SW 1271 (cell line): ENCODE measurements at places on chromosomes 11 and 22.

DNA sequence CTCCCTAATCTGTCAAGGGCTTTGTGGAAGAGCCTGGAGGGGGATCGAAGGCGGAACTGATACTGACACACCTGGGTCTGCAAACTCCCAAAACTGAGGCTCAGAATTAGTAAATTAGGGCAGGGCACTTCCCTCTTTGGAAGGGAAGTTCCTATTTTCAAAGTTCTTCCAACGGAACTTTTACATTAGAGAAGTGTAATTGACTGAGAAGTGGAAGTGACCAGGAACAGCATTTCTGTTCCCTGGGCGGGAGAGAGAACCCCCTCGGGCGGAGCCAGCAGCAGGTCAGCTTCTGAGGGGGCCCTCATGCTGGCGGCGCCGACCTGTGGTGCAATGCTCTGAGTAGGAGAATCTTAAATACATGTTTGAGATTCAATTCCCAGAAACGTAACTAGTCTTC, 1.1 kb upstream of the CBL start:
- DNase-seq = no peak

DNA sequence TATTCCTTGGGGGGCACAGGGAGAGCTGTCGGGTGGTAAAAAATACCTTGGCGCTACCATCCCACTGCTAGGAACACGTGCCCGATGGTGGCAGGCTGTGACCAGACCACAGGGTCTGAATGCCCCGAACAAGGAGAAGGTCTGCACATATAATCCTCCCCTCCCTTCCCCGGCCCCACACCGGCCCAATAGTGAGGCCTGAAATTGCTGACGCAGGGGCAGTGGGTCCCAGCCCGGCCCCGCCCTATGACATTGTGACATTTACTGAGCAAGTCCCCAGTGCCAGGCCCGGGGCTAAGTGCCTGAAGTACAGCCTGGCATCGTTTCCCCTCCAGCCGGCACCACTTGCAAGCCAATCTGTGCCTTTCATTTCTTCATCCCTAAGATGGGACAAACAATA, 19.5 kb downstream of the MN1 start:
- DNase-seq = no peak

GRCh38 chr11:69001243-69002081, 11.6 kb downstream of the MRGPRF start:
- DNase-seq = no peak

- no peak for DNase-seq
These were observed at the start of gene CCDC83 for GRCh38 chr11:85855341-85855656. Gene CCDC83, plus strand, starts transcription at chr11:85855383. Its CDS starts 9,741 bp downstream, at chr11:85865124.

DNA sequence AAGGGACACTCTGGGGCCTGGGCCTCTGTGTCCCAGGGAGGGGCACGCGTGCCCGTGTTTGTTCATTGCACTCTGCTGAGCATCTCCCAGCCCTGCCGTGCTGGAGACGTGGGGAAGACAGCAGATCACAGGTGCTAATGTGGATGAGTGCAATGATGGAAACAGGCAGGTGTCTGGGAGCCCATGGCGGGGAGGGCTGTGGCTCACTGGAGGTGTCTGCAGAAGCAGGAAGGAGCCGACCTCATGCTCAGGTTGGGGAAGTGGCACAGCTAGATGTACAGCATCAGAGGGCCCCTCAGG, 7.9 kb downstream of the TMEM258 start:
- no peak for DNase-seq

DNA sequence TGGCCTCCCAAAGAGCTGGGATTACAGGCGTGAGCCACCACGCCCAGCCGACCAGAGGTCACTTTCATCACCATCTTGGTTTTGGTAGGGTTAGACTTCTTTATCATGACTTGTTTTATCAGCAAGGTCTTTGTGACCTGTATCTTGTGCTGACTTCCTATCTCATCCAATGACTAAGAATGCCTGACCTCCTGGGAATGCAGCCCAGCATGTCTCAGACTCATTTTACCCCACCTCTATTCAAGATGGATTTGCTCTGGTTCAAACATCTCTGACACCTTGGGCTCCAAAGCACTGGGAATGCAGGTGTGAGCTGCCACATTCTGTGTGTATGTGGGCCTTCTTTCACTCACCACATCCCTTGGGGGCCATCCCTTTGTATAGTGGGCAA, 5.1 kb upstream of the TALDO1 start:
- DNase-seq = no peak

GRCh38 chr11:126898802-126899201, 101.8 kb downstream of the KIRREL3 start:
- no peak for DNase-seq

DNA sequence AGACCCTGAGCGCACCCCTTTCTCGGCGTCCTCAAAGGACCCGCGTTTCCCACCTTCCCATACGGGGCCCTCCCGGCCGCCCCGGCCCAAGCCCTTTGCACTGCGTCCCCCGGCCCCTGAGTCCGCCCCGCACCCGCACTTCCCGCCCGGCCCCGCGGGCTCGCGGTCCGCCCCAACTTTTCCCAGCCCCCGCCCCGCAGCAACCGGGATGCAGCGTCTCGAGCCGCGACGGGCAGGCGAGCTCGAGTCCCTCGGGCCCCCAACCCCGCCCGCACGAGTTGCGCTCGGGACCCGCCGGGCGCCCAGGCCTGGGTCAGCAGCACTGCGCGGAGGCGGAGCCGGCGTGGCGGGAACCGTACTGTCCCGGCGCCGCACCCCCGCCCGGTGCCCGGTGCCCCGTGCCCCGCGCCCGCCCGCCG, 371 bp downstream of the SMCO4 start:
- no peak for DNase-seq

- no peak for DNase-seq
These were observed 40.9 kb upstream of the SUSD2 start for GRCh38 chr22:24140357-24140756.

GRCh38 chr11:126134461-126135155, 71.9 kb upstream of the CDON start:
- no peak for DNase-seq

DNA sequence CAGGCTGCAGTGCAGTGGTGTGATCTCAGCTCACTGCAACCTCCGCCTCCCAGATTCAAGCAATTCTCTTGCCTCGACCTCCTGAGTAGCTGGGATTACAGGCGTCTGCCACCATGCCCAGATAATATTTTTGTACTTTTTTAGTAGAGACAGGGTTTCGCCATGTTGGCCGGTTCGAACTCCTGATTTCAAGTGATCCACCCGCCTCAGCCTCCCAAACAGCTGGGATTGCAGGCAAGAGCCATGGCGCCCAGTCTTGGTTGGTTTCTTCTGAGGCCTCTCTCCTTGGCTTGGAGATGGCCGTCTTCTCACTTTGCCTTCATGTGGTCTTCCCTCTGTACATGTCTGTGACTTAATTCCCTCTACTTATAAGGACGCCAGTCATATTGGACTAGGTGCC, 254.6 kb downstream of the BUD13 start:
- DNase-seq = no peak

GRCh38 chr11:103961010-103961409, 75.4 kb upstream of the DDI1 start:
- no peak for DNase-seq

- DNase-seq = no peak
These were observed 174.5 kb upstream of the NTM start for GRCh38 chr11:131195661-131196517.

DNA sequence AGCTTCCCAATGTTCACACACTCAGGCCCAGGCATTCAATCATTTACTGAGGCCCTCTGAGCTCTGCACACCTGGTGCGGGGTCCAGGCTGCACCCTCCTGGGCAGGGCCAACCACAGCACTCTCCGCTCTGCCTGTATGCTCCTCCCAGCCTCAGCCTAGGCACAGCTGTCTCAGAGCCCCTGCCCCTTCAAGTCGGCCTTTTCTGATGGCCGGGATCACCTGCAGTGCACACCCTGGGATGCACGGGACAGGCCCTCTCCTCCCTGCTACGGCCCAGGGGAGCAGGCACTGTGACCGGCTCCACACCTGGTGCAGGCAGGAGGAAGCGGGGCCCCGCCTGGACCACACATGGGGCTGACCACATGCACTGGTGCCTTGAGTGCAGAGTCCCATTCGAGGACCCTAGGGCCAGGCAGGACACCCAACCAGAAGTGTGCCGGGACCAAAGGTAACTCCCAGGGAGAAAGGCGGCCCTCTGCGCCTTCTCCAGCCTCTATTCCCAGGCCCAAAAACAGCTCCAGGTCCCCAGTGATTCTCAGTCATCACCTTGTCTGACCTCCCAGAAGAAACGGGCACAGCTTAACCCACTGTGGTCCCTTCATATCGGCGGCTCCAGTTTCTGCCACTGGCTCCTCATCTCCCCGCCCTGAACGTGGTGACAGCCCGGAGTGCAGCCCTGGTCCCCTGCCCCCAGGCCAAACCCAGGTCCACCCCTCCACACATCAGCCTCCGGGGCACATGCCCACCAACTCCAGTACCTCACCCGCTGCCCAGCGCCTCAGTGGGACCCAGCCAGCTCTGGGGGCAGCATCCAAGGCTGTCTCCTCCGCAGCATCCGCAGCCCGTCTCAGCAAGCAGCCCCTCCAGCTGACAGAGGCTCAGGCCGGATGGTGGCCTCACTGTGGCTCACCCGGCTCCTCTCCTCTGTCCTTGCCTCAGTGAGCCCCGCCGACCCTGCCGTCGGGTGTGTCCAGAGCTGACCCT, 17.5 kb downstream of the SULT4A1 start:
- no peak for DNase-seq

GRCh38 chr11:16926883-16927626, 87.2 kb downstream of the PLEKHA7 start:
- DNase-seq = no peak

GRCh38 chr11:3109921-3110706, 52.9 kb upstream of the CARS1 start:
- DNase-seq = no peak

DNA sequence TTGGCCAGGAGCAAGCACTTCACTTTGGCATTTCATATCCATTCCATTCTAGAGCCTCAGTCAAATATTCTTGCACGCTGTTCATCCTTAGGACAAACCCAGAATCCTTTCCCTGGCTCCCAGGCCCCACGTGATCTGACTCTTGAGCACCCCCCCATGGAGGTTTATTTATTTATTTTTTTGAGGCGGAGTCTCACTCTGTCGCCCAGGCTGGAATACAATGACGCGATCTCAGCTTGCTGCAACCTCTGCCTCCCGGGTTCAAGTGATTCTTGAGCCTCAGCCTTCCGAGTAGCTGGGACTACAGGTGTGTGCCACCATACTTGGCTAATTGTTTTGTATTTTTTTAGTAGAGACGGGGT, 12.7 kb upstream of the TSGA10IP start:
- no peak for DNase-seq

DNA sequence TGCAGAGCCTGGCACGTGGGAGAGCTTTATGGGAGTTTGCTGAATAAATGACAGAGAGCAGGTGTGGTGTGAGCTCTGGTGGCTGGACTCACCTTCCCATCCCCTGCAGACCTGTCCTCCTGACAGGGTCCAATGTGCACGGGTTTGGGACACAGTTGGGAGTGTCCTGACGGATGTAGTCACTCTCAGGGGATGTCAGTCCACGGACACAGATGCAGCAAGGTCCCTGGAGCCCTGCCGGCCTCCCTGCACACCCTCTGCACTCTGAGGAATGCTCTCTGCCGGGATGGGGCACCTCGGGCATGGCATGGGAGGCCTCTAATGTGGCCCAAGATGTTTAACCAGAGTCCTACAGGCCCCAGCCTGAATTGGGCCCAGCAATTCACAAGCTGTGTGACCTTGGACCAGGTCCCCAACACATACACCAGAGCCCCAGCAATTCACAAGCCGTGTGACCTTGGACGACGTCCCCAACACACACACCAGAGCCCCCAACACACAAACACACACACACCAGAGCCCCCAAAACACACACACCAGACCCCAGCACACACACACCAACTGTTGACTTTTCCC, 30.0 kb upstream of the RFPL3 start:
- no peak for DNase-seq

DNA sequence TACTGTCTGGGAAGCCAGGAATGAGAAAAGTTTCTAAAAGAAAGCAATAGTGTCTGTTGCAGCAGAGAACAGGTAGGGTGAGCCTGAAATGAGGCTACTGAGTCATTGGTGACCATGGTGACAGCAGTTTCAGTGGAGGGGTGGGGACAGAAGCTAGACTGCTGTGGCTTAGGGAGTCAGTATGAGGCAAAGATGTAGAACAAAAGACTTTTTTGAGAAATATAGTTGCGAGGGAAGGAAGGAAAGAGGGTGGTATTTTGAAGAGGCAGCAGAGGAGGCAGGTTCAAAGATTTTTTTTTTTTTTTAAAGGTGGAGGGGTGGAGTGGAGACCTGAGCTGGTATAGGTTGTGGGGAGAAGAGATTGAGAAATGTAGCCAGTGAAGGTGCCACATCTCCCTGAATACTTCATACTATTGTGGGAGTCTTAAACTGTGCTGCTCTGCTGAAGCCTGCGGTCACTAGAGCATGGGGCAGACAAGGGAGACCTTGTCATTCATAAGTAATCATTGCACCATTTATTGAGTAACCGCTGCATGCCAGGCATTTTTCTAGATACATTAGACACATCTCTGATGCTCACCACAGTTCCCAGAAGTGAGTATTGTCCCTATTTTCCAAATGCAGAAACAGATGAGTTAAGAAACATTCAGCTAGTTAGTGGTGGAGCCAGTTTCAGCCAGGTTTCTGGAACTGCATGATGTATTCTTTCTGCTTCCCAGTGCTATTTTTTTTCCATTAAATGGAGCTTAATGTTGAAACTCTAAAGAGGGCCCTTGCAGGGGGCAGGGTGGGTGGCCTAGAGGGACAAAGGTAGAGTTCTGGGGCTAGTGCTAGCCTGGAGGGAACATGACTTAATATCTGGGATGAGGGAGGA, 49.9 kb downstream of the STIM1 start:
- peak; percentile 55 for DNase-seq

DNA sequence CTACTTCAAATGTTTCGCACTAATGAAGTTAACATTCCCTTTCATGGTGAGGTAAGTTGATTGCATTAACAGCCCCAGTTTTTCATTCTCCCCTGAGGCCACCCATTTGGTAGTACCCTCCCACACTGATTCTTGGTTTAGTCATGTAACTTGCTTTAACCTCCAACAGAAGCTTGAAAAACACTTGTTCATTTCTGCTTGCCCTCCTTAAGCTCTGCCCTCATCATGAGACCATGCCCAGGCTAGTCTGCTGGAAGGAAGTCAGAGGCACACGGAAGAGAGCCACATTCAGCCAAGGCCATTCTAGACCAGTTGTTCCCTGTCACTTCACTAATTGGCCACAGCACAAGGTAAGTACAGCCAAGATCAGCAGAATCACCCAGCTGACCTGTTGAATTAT, 50.7 kb upstream of the CD44 start:
- no peak for DNase-seq

DNA sequence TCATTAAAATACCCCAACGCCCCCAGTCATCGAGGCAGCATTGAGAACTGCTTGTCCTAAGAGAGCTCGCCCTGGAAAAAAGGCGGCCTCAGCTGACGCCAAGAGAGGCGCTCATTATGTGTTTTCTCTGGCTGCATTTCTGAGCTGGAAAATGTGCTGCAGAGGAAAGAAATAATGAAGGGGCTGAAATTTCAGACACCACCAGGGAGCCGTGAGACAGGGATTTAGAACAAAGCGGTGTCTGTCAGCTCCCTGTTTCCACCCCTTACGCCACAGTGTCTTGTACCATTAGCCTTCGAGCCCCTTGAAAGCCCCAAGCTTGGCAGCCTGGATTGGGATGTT, 14.4 kb downstream of the USH1C start:
- no peak for DNase-seq

- DNase-seq = no peak
These were observed 26.6 kb downstream of the DKK3 start for GRCh38 chr11:11981840-11982239.

GRCh38 chr11:108672113-108672512, 7.2 kb downstream of the DDX10 start:
- no peak for DNase-seq
